ENCODE measurements at places on chromosomes 13 and 19.

- peak; percentile 46 for DNase-seq
Observed at GRCh38 chr13:106083620-106084350, 451.7 kb downstream of the EFNB2 start.

GRCh38 chr19:16386619-16387240, 62.1 kb downstream of the KLF2 start:
- peak; percentile 46 for DNase-seq

- DNase-seq = peak; percentile 36
Observed at GRCh38 chr19:51712461-51713081, 11.2 kb downstream of the HAS1 start.

DNA sequence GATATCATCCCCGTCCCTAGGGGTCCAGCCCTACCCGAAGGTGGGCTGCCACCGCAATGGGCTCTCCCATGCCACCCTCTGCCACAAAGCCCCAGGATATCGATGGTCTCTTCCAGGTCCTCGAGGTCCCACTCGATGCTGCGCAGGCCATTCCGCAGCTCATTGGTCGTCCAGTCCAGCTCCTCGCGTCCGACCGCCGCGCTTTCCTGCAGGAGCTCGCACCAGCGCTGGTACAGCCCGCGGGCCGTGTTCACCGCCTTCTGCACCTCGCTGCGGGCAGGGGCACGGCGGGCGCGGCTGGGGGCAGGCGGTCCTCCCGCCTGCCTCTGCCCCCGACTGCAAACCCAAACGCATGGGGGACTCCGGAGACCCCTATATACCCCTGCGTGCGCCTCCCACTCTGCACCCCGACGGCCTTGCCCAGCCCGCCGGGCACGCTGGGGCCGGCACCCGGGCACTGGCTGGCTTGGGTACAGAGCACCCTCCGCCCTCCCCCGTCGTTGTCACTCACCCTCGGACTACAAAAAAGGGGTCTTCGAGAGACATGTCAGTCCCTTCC, 468 bp downstream of the STX10 start:
- peak; percentile 38 for DNase-seq

DNA sequence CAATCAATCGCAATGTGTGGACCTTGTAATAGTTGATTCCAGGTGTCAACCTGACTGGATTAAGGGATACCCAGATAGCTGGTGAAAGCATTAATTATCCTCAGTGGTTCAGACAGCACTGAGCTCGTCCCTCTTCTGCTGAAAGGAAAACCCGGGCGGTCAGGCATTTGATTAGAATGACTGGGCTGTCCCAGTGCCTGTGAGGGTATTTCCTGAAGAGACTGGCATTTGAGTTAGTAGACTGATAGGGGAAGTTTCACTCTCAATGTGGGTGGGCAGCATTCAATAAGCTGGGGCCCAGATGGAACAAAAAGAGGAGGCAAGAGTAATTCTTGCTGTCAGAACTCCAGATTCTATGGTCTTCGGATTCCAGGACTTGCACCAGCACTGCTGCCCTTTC, 31.9 kb downstream of the KPNA3 start:
- no peak for DNase-seq

DNA sequence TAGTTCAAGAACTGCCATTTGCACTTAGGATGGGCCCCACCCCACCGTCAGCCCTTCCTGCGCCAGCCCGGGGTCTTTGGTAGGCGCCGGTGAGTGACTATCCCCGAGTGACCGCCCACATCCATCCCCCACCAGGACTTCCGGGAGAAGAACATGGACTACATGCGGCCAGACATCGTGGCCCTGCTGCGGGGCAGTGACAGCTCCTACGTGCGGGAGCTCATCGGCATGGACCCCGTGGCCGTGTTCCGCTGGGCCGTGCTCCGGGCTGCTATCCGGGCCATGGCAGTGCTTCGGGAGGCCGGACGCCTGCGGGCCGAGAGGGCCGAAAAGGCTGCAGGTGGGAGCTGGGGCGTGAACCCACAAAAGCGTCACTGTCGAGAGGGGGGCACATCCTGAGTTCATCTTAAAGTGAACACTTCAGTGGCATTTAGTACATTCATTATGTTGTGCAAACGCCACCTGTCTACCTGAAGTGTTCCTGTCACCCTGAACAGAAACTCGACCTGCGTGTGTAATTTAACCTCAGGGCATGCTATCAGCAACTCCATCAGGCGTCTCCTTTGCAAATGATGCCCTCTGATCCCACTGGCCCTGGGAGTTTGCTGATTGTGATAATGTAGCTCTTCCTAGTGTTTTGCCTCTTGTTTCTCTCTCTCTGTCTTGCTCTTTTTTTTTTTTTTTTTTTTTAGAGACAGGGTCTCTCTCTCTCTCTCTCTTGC, 42.4 kb upstream of the USE1 start:
- DNase-seq = no peak

- DNase-seq = peak; percentile 87
Observed at GRCh38 chr19:48660852-48661710, 11.7 kb downstream of the NTN5 start.

- no peak for DNase-seq
Observed at GRCh38 chr19:9037400-9038062, 27.3 kb upstream of the MUC16 start.

- no peak for DNase-seq
Observed at GRCh38 chr13:32423592-32423991, 4.3 kb downstream of the N4BP2L1 start.

- DNase-seq = no peak
Observed at GRCh38 chr13:96797136-96797535, 197.1 kb downstream of the OXGR1 start.

- no peak for DNase-seq
Observed at GRCh38 chr19:2811735-2812413, 7.8 kb upstream of the ZNF554 start.

DNA sequence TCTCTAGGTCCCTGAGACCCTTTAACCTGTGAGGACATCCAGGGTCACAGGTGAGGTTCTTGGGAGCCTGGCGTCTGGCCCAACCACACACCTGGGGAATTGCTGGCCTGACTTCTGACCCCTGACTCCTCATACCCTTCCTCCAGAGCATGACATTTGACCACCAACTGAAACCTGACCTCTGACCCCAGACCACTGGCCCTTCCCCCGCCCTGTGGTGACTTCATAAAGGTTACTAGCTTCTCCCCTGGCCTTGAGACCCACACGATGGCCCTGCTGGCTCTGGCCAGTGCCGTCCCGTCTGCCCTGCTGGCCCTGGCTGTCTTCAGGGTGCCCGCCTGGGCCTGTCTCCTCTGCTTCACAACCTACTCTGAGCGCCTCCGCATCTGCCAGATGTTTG, at the start of gene SPACA6:
TSS of gene SPACA6 (plus strand) at position 71 of the 400 bp plus-strand sequence. CDS start at position 268, 197 bp downstream.
- no peak for DNase-seq

GRCh38 chr13:62483774-62484173, 1068.1 kb upstream of the PCDH20 start:
- DNase-seq = no peak

DNA sequence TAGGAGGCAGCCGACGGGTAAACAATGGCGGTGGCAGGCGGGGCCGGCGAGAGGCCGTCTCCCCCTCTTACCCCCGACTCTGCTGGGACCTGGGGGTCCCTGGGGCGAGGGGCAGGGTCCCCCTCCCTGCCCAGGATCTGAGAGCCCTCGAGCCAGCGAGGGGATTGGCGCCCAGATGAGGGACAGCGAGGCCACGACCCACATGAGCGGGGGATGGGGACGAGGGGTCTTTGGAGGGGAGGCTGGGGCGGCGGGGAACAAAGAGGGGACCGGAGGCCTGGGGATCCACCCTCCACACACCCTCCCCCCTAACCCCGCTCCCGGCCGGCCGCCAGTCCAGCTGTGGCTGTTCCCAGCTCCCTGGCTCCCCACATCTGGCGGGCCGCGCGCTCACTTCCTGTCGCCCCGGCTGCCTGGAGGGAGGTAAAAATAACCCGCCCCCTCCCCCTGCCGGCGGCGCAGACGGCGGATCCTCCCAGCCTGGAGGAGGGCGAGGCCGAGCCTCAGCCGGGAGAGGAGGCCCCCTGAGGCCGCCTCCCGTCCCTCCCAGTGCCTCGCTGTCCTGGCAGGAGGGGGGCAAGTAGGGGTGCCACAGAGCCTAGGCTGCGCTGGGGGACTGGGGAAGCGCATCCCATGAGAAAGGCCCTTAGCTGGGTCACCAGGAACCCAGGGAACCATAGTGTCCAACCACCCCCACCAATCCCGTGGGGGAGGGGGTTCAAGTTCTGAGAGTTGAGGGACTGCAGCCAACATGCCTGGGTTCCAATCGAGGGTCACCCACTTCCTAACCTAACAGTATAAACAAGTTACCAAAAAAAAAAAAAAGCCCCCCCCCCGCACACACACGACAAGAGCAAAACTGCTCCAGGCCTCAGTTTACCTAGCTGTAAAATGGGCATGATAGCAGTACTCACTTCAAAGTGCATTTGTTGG, 29.3 kb upstream of the NANOS3 start:
- DNase-seq = peak; percentile 88

GRCh38 chr19:33071887-33072286, 7.2 kb upstream of the RHPN2 start:
- DNase-seq = no peak

- no peak for DNase-seq
Observed at GRCh38 chr13:42284068-42284467, 12.1 kb downstream of the AKAP11 start.

- no peak for DNase-seq
Observed at GRCh38 chr13:113604186-113604585, 19.6 kb downstream of the TFDP1 start.

DNA sequence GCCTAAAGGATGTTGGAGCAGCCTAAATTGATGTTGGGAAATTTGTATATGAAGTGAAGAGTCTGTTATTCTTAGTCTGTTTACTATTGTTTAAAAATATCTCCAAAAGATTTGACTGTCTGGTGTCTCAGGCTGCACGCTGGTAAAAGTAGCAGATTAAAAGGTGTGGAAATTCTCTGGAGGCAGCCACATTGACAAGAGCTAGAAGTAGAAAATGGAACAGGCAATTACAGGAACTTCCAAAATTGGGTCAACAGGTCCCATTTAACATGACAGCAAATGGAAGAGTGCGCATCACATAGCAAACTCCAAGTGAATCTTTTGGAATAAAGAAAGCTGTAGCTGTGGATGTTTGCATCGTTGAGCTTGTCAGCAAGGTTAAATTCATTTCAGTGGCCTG, 138.3 kb downstream of the MTUS2 start:
- no peak for DNase-seq

DNA sequence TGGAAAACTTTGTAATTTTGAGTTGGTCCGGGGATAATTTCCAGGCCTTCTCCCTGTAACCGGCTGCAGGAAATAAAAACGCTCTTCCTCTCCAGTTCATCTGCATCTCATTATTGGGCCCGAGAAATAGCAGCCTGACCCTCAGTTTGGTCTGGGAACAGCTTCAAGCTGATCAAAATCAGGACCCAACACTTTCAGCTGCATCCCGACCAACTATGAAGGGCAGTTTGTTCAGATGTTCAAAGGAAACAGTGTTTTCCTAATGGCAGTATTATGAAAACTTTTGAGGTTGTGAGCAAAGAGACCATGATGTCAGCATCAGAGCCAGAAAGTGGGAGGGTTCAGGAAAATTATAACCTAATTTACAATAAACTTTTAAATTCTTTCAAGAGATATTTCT, 35.7 kb downstream of the STK24 start:
- DNase-seq = no peak

- no peak for DNase-seq
Observed at GRCh38 chr13:62360609-62361008, 945.0 kb upstream of the PCDH20 start.

DNA sequence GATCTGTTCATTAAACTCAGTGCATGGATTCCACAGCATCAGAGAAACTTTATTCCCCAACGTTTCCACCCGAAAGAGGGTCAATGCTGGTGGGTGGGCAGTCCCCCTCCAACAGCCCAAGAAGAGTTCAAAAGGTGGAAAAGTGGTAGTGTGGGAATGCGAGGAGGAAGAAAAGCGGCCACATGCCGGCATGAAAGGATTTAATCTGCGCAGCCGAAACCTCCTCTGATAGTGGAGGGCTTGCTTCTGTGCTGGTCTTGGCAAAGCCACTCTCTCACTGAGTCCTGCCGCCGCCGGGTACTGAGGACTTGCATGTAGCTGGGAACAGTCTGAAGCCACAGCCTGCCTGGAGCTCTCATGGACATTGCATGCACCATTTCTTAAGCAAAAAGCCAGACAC, 136.2 kb upstream of the ZNF536 start:
- no peak for DNase-seq

DNA sequence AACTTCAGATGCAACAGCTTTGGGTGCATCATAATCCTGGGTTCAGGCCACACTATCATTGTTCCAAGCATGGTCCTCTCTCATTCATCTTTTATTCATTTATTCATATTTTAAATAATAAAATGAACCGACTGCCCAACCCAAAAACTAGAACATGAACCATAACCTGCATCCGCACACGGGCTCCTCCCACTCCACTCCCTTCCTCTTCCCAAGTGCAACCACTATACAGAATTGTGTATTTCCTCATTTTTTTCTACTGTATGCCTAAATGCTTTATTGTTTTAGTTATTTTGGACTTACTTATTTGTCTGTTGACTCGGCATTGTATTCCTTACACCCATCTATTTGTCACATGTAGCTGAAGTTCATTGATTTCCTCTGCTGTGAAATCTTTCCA, 30.7 kb upstream of the POMP start:
- DNase-seq = no peak

DNA sequence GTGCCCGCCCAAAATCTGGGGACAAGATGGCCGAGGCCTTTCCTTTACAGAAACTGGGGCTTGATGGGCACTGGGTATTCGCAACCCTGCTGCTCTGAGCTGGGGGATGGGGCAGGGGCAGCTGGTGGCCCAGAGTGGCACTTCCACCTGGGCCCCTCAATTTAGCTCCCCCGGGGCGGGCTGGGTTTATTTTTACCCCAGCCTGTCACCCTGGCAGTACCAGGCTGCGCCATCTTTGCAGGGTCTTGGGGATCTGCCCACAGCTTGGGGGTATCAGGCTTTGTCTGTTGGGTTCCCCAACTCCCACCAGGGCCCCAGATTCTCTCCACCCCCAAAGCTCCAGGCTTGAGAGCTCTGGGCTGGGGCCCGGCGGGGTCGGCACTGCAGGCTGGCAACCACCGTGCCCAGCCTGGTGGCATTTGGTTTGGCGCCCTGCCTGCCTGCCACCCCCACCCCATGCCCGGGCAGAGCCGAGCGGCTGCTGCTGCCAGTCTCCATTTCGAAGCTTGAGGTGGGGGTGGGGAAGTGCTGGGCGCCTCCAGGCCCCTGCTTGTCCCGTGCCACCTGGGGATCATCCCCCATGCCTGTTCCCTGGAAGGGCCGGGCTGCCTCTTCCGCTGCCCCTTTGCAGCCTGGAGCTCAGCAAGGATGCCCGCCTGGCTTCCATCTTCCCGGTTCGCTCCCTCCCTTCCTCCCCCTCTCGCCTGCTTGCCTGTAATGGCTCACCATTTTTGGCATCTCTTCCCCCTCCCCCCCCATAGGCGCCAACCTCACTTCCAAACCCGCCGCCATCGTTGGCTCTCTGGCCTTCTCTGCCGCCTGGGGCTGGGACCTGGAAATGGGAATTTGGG, 11.4 kb downstream of the NFIX start:
- no peak for DNase-seq

DNA sequence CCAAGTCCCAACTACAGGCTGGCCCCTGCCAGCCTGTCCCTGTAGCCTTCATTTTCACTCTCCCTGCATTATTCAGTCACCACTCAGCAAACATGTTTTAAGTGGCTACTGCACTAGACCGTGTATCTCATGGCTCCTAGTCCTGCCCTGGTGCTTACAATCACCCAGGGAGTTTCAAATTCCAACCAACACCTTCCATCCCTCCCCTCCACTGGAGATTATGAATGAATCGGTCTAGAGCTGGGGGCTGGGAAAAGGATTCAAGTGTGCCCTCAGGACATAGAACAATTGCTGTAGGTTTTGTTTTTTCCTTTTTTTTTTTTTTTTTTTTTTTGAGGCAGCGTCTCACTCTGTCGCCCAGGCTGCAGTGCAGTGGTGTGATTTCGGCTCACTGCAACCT, 15.0 kb upstream of the TNFAIP8L1 start:
- no peak for DNase-seq

- no peak for DNase-seq
Observed at GRCh38 chr13:101398191-101398590, 18.1 kb downstream of the NALCN start.
